ENCODE measurements at places on chromosomes 5 and 9.

- no peak overlapping the region for H3K4me3 ChIP-seq
- H3K36me3 ChIP-seq, result no peaks in the 10 kb centered on the region
Observed at GRCh38 chr5:8685704-8686103, 816.8 kb downstream of the MTRR start.

- H3K4me1 ChIP-seq, result no peaks in the 10 kb centered on the region
- H3K27me3 ChIP-seq, result no peaks in the 10 kb centered on the region
Observed at GRCh38 chr5:8919096-8919495, 626.8 kb downstream of the SEMA5A start.

DNA sequence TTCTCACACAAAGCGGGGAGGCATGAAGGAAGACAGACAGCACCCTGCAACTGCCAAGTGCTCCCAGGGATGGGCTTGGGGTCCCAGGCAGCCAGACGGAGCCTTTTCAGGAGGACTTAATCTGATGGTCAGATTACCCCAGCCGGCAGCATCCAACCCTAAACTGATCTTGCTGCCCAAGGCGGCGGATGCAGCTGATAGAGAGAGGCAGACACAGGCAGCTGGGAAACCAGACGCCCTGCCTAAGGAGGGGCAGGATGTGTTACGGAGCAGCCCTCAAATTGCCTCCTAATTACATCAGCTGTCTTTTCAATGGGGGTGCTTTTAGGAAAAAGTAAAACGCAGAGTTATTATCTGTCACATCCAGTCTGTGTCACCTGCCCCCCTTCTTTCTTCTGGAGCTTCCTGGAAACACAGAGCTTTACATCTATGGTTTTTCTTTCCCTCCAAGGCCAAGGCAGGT, 190.9 kb upstream of the PANK3 start:
- H3K36me3 ChIP-seq, result no peaks in the 10 kb centered on the region
- no peak overlapping the region for H3K27ac ChIP-seq
- no peaks in the 10 kb centered on the region for H3K27me3 ChIP-seq
- no peaks in the 10 kb centered on the region for H3K4me1 ChIP-seq
- no peak for DNase-seq

DNA sequence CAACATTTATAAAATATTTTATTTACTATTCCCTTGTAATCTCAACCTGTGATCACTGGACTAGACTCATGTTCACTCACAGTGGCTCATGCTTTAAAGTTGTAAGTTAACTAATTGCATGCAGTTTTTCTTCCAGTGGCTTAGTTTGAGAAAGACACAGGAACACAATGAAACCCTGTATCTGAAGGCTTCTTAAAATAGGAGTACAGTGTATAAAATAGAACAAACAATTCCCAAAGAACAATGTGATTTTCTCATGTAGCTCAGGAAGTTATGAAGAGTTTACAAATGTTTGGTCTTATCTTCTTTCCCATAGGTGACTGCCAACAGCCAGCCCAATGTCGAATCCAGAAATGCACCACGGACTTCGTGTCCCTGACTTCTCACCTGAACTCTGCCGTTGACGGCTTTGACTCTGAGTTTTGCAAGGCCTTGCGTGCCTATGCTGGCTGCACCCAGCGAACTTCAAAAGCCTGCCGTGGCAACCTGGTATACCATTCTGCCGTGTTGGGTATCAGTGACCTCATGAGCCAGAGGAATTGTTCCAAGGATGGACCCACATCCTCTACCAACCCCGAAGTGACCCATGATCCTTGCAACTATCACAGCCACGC, 5.9 kb downstream of the RGMB start:
- peaks cover 11% of the 10 kb centered on the region for H3K4me1 ChIP-seq
- peaks cover 27% of the 10 kb centered on the region for H3K27me3 ChIP-seq
- no peak overlapping the region for H3K27ac ChIP-seq
- DNase-seq, result no peak

- no peaks in the 10 kb centered on the region for H3K4me1 ChIP-seq
- peaks cover 15% of the 10 kb centered on the region for H3K27me3 ChIP-seq
- H3K27ac ChIP-seq, result no peak overlapping the region
Observed at GRCh38 chr9:34927061-34927460, 31.0 kb upstream of the PHF24 start.

DNA sequence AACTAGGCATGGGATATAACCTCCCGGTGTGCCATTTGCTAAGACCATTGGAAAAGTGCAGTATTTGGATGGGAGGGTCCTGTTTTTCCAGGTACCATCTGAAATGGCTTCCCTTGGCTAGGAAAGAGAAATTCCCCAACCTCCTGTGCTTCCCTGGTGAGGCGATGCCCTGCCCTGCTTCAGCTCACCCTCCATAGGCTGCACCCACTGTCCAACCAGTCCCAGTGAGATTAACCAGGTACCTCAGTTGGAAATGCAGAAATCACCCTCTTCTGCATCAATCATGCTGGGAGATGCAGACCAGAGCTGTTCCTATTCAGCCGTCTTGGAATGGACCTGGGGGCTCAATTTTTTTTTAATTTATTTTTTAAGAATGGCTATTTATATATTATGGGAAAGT, 254.8 kb downstream of the SGCD start:
- H3K36me3 ChIP-seq, result no peaks in the 10 kb centered on the region
- H3K27ac ChIP-seq, result no peak overlapping the region
- peaks cover 9% of the 10 kb centered on the region for H3K27me3 ChIP-seq
- H3K4me3 ChIP-seq, result no peak overlapping the region
- H3K4me1 ChIP-seq, result no peaks in the 10 kb centered on the region

GRCh38 chr9:84239343-84239742, 101.2 kb downstream of the SLC28A3 start:
- no peak for DNase-seq
- no peaks in the 10 kb centered on the region for H3K4me1 ChIP-seq
- H3K27ac ChIP-seq, result no peak overlapping the region
- no peak overlapping the region for H3K4me3 ChIP-seq

- peaks cover 16% of the 10 kb centered on the region for H3K27me3 ChIP-seq
- no peak overlapping the region for H3K27ac ChIP-seq
- no peaks in the 10 kb centered on the region for H3K36me3 ChIP-seq
- no peak for DNase-seq
- H3K4me1 ChIP-seq, result peaks cover 9% of the 10 kb centered on the region
Observed at GRCh38 chr9:105392531-105392930, 55.3 kb upstream of the FSD1L start.

- DNase-seq, result no peak
- H3K36me3 ChIP-seq, result no peaks in the 10 kb centered on the region
- H3K27ac ChIP-seq, result no peak overlapping the region
- no peak overlapping the region for H3K4me3 ChIP-seq
Observed at GRCh38 chr9:136187683-136188586, 17.0 kb downstream of the LHX3 start.

- H3K27me3 ChIP-seq, result no peaks in the 10 kb centered on the region
- no peaks in the 10 kb centered on the region for H3K4me1 ChIP-seq
- no peak for DNase-seq
- H3K27ac ChIP-seq, result no peak overlapping the region
Observed at GRCh38 chr5:7494481-7495130, 98.7 kb downstream of the ADCY2 start.

DNA sequence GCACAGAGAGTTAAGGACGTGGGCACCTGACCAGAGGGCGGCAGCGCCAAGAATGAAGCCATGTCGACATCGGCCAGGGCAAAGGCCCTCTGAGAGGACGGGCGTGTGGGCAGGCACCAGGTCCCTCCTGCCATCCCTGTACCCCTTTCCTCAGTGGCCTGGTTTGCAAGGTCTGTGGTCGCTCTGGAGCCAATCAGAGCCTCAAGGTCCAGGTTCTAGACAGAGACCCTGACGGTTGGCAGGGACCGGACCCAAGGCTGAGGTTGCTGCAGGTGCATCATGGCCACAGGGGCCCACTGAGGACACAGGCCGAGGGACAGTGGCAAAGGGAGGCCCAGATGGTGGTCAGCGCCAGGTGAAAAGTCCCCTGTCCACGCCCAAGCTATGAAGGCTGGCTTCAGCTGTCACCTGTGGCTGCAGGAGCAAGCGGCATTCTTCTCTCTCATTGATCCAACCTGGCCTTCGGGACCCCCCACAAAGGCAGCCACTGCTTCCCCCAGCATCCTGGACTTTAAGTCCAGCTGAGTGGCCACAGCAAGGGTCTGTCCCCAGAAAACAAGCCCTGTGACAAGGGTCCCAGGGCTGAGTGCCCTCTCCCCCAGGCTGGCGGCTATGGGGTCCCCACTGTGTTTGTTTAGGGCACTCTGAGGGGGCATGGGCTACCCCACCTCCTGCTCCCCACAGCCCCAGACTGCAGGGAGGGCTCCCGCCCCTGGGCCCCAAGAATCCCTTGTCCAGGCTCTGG, 48.9 kb downstream of the VAV2 start:
- H3K36me3 ChIP-seq, result no peaks in the 10 kb centered on the region
- no peak for DNase-seq
- H3K4me1 ChIP-seq, result no peaks in the 10 kb centered on the region
- no peaks in the 10 kb centered on the region for H3K27me3 ChIP-seq

DNA sequence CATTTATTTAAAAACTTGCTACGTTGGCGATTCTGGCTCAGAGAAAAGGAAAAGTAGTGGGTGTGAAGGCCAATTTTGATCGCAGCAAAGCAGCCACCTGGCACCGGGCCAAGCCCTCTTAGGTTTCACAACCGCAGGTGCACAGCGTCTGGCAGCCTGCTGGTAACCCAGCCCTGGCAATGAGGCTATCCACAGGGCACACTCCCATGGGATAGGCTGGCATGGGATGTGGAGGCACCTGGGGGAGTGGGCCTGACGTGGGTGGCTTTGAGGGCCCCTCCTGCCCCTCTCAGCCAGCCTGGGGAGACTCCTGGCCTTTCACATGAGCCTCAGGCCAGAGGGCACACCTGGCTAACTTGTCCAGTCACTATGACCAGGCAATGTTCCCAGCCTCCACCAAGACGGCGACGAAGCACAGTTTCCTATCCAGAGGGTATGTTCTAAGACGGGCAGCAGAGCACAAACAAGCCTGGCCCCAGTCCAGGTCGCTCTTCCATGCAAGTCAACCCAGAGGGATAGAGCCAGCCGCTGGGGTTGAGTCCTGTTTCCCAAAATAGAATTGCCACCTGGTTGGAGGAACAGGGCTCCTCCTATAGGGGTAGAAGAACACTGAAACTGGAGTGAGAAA, 19.0 kb downstream of the CMBL start:
- no peaks in the 10 kb centered on the region for H3K36me3 ChIP-seq
- peak; percentile 35 for DNase-seq
- peaks cover 5% of the 10 kb centered on the region for H3K27me3 ChIP-seq
- no peak overlapping the region for H3K4me3 ChIP-seq
- peaks cover 12% of the 10 kb centered on the region for H3K4me1 ChIP-seq

DNA sequence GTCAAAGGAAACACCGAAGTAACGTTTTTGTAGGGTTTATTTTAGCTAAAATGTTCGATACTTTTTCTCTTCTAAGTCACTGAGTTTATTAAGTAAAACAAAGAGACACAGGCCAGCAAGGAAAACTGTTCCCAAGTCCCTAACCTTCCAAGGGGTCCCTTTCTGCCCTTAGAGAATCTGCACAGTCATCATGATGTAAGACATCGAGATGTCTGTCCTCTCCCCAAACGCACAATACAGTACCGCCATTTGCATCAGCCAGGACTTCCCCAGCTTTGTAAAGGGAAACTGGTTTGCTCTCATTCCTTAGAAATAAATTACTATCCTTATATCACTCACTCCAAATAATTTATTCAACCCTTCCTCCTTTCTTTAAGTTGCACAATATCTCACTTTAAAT, 89.3 kb downstream of the MARCHF11 start:
- no peak for DNase-seq
- H3K36me3 ChIP-seq, result no peaks in the 10 kb centered on the region
- H3K4me1 ChIP-seq, result no peaks in the 10 kb centered on the region
- no peak overlapping the region for H3K27ac ChIP-seq
- H3K27me3 ChIP-seq, result no peaks in the 10 kb centered on the region
- H3K4me3 ChIP-seq, result no peak overlapping the region

GRCh38 chr5:58670582-58670981, 87.7 kb downstream of the RAB3C start:
- no peaks in the 10 kb centered on the region for H3K36me3 ChIP-seq
- peaks cover 1% of the 10 kb centered on the region for H3K27me3 ChIP-seq
- H3K4me1 ChIP-seq, result no peaks in the 10 kb centered on the region
- H3K4me3 ChIP-seq, result no peak overlapping the region
